ENCODE measurements at places on chromosomes 4 and X. TPM values are rescaled to one million over a fixed set of nuclear protein-coding genes. Genes with fewer than 3 reads are reported as not detected.

GRCh38 chr4:88275949-88276515 lies 8.3 kb downstream of the PPM1K start:
- no peak for DNase-seq

DNA sequence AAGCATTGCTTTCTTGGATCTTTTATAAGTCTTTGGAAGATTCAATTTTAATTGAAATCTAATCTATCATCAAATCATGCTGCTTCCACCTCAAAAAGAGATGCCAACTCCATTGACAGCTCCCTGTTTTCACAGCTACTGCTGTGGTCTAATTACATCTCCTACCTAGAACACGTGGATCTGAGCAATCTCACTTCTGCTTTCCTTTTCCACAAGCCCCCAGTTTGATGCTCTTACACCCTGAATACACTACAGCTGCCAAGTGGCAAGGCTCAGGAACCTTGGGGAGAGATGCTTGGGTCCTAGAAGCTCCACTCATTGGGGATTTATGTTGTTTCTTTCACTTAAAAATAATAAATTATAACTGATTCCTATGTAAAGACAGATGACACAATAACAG lies 172.0 kb downstream of the CFAP299 start:
- DNase-seq, result no peak

DNA sequence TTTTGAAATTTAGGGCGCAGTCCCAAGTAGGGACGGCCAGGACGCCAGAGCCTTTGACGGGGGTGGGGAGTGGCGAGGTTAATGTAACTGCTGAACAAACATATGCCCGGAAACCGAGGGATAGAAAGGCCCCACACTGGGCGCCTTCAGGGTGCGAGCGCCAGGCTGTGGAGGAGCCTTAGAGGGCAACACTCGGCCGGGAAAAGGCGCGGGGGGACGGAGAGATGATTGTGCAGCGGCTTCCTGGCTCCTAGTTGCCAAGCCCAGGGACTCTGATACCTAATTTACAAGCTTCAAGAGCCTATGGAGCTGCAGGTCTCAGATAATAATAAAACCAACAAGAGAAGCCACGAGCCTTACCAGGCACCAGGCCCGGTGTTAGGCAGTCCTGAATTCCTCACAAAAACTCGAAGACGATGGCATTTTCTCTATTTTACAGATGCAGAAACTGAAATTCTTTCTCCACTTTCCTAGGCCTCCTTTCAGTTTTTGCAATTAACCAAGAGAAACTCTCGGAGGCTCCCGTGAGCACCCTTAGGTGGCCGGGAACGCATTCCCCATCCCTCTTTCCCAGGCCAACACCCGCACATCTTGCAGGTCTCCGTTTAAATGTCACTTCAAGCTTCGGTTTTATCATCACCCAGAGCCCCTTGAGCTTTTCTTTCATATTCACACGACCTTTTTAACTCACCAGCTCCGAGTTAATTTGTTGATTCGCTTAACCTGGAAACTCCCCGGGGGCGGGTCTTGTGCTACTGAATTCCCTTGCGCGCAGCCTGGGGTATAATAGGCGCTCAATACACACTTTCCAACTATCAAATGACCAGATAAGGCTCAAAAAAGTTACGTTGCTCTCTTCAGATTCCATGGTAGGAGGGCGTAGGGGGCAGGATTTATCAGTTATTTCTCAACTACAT lies 6.4 kb upstream of the GSX2 start:
- DNase-seq, result no peak

DNA sequence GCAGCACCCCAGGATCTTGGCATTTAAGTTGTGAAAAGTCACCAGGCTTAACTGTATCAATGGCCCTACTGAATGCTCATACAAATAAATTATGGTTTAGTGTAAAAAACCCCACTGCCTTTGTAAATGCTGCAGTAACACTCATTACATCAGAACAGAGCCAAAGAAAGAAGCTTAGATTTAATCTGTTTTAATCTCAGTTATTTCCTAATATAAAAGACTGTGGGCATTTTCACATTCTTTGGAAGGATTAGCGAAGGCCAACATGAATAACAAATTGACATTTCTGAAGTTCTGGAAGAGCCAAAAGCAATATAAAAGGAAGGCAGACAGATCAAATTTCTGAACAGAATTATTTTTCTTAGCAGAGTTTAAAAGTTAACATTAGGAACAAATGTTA lies 140.0 kb upstream of the HCCS start:
- DNase-seq, result no peak

GRCh38 chr4:90274175-90274574 lies 147.0 kb downstream of the CCSER1 start:
- no peak for DNase-seq

- no peak for DNase-seq
Observed at GRCh38 chr4:116878280-116878679, 207.1 kb downstream of the TRAM1L1 start.

GRCh38 chr4:149203256-149204001 lies 612.2 kb downstream of the IQCM start:
- DNase-seq, result no peak

GRCh38 chr4:57445686-57446085 lies 335.5 kb upstream of the IGFBP7 start:
- no peak for DNase-seq

CNOT6L gene
- total RNA-seq, result 27.2 TPM

TSPAN5 gene
- 8.6 TPM for total RNA-seq

ETDB gene
- not detected for total RNA-seq

RPA4 gene
- 0.48 TPM for total RNA-seq

NAA11 gene
- total RNA-seq, result not detected
